ENCODE measurements at places on chromosomes 1 and 21.

DNA sequence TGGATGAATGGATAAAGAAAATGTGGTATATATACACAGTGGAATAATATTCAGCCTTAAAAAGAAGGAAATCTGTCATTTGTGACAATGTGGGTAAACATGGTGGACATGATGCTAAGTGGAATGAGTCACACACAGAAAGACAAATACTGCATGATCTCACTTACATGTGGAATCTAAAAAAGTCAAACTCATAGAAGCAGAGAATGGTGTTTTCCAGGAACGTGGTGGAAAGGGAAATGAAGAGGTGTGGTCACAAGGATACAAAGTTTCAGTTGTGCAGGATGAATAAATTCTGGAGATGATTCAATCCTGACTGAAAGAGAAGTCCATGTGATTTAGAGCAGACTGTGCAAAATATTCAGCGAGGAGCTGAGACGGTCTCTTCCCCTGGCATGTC is 56.6 kb downstream of the RYR2 start:
- DNase-seq: no peak

DNA sequence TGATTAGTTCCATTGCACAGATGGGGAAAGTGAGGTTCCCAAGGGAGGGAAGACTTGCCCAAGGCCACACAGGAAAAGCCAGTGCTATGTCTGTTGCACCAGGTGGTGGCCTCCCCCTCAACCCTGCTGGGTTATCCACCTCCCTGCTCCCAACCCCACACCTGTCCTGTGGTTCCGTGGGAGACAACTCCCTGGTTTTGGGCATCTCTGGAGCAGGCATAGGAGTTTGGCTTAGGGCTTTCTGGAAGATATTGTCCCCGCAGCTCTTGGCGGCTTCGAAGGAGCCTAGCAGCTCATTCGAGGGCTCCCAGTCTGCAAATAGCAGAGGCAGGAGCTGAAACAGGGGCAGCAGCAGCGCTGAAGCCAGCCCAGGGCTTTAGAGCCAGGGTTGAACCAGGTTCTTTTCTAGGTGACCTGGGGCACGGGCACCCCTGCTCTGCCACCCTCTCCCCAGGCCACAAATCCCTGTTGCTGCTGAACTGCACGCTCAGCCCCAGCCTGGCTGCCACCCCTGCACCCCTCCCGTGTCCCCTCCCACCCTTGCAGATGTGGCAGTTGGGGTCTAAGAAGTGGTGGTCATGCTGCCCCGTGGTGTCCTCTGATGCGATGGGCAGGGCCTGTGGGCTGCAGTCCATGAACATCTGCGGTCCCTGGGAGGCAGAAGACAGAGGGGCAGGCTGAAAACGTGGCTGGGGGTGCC is 22.1 kb downstream of the SPOCD1 start:
- no peak for DNase-seq

DNA sequence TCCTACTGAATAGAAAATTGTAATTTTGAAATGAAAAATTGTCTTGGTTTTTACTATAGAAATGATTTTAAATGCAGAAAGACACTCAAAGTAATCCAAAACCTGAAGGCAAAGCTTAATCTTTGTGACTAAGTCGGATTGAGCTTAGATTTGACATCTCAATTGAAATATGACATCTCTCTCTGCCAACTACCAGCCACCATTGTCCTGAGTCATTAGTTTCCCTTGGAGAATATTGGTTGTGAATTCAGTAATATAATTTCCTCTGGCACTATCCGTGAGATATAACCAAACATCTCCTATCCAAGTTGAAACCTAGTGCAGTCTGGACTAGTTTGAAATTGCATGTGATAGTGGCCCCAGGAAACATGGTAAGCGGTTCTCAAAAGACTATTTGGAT is 37.1 kb downstream of the PLA2G4A start:
- DNase-seq: no peak

GRCh38 chr1:36119456-36119855 is 5.6 kb downstream of the COL8A2 start:
- DNase-seq: no peak

GRCh38 chr1:61724506-61724812 is 482 bp downstream of the TM2D1 start:
- DNase-seq: no peak

DNA sequence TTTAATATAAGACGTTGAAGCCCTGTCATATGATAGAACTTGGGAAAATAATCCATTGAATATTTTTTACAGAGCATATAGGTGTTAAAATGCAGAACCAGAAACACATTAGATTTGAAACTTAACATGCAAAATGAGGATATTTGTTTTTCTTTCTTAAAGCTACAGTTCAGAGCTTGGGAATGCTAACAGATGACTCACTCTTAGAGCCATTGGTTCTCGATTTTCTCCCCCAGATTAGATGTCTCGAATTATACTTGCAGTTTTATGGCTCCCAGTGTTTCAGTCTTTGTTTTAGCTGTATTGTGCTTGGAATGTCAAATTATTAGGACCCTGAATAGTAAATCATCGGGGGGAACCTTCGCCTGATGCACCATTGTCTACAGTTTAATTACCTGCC is 575.7 kb upstream of the ZP4 start:
- no peak for DNase-seq

DNA sequence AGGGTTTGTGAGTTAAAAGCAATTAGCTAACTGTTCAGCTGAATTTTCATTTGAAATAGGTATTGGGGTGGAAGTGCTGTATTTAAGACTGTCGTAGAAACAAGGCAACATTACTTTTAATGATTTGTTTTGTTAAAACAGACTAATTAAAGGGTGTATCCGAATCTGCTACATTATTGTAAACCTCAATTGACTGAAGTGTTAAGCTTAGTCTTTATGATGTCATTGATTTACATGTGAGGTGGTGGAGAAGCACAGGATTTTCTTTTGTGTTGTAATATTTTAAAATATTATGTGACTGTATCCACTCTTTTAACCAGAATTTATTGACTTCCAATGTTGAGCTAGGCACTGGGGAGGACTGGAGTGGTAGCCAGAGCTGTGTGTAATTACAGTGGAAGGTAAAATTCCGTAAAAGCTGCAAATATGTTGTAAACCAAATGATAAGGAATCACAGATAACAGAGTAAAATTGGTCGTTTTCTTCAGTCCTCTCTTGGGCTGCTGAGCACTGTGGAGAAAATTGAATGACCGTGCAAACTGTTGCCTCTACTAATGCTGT is 1.6 kb downstream of the HOOK1 start:
- DNase-seq: no peak

DNA sequence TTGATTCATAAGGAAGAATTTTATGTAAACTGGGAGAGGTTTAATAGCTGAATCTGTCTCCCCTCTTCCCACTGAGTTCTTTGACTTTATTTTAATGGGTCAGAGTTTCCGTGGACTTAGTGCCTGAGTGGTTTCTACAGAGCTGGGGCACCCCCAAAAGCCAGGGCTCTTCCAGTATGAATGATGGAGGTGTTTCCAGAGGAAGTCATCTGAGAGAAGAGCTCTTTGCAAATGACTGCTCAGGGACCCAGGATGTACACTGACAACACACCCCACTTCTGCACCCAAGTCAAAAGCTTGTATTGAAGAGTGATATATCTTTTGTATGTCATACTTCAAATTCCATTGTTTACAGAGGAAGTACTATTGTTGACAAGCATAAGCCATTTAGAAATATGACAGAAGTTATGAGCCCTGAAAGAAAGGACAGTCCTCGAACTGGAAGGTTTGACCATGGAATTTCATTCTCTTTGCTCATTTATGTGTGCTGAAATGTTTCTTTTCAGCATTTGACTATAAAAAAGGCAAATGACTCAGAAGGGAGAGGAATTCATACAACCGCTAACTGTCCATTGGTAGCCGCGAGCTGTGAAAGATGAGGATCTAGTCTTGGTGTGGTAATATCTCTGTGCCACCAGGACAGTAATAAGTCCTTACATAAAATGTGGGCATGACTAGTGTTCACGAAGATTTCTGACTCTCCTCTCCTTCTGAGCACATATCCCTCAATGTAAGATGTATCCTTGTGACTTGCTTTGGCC is 25.4 kb upstream of the LMX1A start:
- DNase-seq: no peak

DNA sequence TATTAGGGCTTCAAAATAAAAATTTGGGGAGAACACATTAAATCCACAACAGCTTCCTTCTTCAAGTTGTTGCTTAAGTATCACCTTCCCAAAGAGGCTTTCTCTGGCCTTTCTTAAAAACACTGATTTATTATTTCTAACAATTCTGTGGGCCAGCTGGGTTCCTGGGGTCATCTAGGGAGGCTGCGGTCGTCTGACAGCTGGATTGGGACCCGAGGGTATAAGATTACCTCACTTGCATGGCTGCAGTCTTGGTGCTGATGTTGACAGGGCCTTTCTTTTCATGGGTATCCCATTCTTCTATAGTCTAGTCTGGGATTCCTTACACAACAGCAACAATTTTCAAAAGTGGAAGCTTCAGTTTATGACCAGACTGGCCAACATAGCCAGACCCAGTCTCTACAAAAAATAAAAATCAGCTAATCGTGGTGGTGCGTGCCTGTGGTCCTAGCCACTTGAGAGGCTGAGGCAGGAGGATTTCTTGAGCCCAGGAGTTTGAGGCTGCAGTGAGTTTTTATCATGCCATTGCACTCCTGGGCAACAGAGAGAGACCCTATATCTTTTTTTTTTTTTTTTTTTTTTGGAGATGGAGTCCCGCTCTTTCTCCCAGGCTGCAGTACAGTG is 46.1 kb upstream of the ZNF326 start:
- no peak for DNase-seq

DNA sequence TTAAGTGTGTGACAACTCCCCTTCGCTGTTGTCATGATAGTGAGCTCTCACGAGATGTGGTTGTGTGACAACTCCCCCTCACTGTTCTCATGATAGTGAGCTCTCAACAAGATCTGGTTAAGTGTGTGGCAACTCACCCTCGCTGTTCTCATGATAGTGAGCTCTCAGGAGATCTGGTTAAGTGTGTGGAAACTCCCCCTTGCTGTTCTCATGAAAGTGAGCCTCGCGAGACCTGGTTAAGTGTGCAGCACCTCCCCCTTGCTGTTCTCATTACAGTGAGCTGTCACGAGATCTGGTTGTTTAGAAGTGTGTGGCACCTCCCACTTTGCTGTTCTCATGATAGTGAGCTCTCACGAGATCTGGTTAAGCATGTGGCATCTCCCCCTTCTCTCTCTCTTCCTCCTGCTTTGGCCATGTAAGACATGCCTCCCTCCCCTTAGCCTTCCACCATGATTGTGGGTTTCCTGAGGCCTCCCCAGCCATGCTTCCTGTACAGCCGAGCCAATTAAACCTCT is 25.1 kb upstream of the LSS start:
- DNase-seq: no peak

GRCh38 chr1:183912265-183912886 is 107.5 kb downstream of the RGL1 start:
- DNase-seq: no peak

DNA sequence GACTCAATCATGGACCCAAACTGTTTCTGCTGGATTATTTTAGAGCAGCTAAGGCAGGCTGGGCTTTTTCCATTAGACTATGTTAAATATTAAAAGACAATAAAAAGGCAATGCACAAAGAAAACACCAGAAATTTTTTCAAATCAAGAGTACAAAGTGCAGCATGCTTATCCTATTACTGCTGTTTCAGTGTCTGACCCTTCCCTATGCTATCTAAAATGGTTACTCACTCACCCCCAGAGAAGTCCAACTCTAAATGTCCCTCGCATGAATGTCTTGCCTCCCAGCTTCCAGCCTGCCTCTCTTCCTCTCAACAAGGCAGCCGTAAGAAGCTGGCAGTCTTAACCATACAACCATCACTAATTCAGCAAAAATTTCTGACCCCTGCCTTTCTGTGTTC is 108.7 kb upstream of the SYT6 start:
- DNase-seq: no peak

GRCh38 chr1:19835578-19835977 is 20.5 kb upstream of the RNF186 start:
- DNase-seq: peak; percentile 15

GRCh38 chr1:209405183-209405814 is 178.2 kb upstream of the CAMK1G start:
- peak; percentile 64 for DNase-seq

DNA sequence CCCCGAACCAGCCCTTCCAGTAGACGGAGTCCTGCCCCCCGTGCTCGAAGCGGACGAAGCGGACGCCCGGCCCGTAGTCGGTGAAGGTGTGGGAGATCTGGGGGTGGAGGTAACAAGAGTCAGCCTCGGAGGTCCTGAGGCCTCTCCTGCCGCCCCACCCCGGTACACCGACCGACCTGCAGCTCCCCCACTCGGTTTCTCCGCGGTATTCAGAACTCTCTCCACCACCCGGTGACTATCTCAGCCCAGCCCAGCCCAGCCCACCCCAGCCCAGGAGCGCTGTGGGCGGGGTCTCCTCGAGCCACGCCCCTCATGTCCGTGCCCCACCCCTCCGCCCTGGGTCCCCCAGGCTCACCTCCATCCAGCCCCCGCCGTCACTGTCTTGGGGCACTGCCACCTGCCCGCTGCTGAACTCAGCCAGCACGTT is 5.5 kb downstream of the FBXO2 start:
- no peak for DNase-seq

- DNase-seq: no peak
Measured at GRCh38 chr1:228013935-228014930, 7.4 kb downstream of the WNT3A start.

- no peak for DNase-seq
Measured at GRCh38 chr1:186978596-186979556, 150.1 kb downstream of the PLA2G4A start.

GRCh38 chr1:65148548-65149350 is 746 bp downstream of the AK4 start:
- peak; percentile 61 for DNase-seq

- DNase-seq: no peak
Measured at GRCh38 chr1:173573596-173573995, 29.3 kb downstream of the SLC9C2 start.

GRCh38 chr1:93810316-93810715 is 68.7 kb downstream of the DNTTIP2 start:
- DNase-seq: peak; percentile 61

- DNase-seq: no peak
Measured at GRCh38 chr1:241396747-241397681, 40.0 kb upstream of the RGS7 start.

DNA sequence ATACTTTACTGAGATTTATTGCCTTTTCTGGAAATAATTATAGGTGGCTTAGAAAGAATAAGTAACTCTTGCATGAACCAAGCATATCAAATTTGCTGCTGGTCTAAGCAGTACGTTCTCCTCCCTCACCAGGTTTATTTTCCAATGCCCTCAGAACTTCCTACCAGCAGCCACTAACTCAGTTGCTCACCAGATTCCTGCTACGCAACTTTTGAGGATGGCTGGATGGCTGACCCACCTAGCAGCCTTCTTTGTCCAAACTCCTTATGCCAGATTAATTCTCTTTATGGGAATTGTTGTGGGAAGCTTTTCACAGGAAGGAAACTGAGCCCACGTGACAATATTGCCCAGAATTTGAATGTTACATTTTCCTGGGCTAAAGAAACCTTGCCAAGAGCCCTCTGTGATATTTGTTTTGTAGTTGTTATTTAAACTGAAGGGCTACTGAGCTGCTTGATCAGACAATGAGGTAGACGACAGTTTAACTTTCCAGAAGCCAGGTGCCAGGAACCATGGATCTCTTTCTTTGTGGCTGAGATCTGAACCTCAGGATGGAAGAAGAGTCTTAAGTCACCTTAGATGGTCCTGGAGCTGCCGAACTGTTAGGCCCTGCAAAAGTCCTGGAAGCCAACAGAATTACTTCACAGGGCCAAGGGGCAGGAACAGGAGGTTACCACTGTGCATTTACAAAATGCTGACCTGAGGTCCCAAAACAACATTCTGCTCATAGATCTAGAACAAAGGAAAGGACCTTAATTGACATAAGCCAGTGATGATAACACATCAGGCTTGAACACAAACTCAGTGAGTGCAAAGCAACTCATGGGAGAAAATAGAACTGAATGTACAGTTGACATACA is 85.5 kb upstream of the ATP1A1 start:
- DNase-seq: no peak

Data from HCEC 1CT (cell line).